Foreskin keratinocyte (primary cell): ENCODE measurements at places on chromosomes 3 and 15.

GRCh38 chr3:46853441-46854415 is 9.5 kb downstream of the MYL3 start:
- no peak for DNase-seq

GRCh38 chr3:182904164-182904563 is 76.2 kb downstream of the DCUN1D1 start:
- no peak for DNase-seq

GRCh38 chr3:31412832-31413231 is 119.9 kb upstream of the STT3B start:
- DNase-seq: peak; percentile 87

GRCh38 chr3:8843347-8843746 is 73.9 kb upstream of the OXTR start:
- no peak for DNase-seq

- DNase-seq: no peak
These were observed 42.9 kb upstream of the ARPP21 start for GRCh38 chr3:35596335-35596995.

GRCh38 chr3:112688819-112689218 is 47.9 kb upstream of the CCDC80 start:
- DNase-seq: peak; percentile 40

DNA sequence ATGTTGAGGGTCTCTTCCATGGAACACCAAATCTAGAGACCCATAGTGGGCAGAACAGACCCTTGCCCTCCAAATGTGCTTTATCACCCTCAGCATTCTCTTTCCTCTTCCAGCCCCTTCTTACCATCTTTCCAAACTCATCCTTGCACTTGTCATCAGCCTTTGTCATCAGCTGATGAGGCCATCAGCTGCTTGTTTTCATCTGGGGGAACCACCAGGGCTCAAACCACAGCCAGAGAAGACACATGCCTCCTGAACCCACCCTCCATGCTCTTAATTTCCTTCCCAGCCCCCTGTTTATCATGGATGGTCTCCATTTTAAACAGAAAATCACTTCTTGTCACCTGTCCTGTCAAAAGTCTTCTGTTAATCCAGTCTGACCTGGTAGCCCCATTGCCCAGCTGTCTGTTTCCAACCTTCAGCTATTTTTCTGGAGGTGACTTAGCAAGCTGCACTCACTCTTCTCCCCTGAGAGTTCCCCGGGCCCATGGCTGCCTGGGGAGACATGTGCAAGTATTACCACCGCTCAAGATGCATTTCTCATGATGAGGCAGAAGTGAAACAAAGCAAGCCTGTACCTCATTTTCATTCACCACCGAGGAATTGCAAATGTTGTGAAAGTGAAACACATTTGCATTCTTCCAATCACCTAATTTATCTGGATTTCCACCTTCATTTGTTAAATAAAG is 14.7 kb upstream of the SYNM start:
- DNase-seq: no peak

GRCh38 chr3:118801899-118802298 is 232.7 kb downstream of the IGSF11 start:
- no peak for DNase-seq

GRCh38 chr3:179671747-179672242 is 19.0 kb downstream of the USP13 start:
- no peak for DNase-seq

GRCh38 chr15:69398491-69398891 is 15.7 kb upstream of the KIF23 start:
- peak; percentile 15 for DNase-seq

- DNase-seq: no peak
These were observed 82.1 kb downstream of the LINGO1 start for GRCh38 chr15:77550301-77551251.

- no peak for DNase-seq
These were observed 173.5 kb downstream of the OR4M2 start for GRCh38 chr15:22253676-22254408.

DNA sequence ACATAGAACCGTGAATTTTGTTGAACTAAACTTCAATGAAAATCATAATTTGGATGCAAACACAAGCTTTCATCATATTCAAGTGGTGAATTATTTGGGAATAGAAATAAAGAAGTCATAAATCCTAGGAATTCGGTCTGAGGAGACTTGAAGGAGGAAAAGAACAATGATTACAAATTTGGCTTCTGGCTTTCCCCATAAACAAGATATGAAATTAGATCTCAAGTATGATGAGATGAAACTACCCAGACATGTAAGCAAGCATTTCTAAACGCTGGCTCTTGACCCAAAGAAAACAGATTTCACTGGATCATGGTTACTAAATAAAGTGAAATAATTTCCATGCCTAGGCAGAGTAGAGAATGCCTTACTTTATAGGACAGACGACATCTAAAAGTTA is 146.9 kb upstream of the LRTM1 start:
- DNase-seq: no peak

GRCh38 chr3:27221264-27221932 is 147.8 kb downstream of the NEK10 start:
- DNase-seq: no peak

GRCh38 chr15:56344336-56344735 is 20.9 kb upstream of the TEX9 start:
- no peak for DNase-seq

DNA sequence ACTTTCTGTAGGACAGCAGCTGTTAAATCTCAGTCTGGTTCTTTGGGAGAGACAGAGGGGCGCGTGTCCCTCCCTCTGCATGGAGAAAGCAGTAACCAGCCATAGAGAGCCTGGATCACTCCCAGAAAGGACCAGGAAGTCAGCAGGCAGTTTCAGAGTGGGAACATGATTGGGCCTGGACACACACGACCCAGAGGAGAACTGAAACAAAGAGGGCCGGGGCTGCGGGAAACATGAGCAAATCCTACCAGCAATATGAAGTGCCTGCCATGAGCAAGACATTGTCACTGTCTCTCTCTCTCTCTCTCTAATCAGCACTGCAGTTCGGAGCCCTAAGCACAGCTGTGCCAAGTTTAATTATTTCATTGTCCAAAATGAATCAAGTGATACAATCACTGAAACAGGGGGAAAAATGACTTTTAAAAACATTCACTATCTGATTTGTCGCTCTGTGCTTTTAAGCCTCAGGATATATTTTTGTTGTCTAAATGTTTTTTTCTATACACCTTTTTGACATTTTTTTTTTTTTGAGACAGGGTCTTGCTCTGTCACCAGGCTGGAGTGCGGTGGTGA is 17.6 kb downstream of the MUC13 start:
- DNase-seq: no peak
